ENCODE measurements at places on chromosomes 5 and 9.

DNA sequence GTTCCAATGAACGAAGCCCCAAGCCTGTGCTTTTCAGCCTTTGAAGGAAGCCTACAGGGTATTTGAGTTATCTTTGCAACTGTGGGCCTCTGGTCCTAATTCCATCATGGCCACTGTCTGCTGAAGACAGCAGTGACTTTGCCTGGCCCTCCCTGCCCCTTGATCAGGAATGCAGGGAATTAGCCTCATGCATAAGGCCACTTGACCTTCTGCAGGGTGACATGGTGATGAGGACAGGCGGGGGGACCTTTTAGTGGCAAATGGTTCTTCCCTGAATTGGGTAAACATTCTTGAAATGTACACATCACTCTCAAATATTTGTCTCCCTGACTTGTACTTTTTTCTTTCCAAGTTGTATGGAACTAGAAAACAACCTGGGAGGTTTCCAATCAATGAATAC is 25.2 kb upstream of the XPA start:
- DNase-seq = no peak

DNA sequence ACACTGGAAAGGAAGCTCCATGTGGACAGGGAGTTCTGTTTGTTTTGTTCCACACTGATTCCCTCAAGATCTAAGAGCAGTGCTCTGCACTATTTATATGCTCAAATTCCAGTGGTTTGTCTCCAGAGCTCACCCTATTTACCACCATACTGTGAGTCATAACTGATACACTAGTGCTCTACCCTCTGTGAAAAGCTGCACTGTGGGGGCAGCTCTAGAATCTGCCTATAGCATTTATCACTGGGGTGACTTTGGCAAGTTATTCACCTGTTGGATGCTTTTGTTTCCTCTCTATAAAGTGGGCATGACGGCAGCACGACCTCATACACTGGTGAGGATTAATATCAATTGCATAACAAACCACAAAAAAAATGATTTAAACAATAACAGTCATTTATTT is 307.8 kb downstream of the NR2F1-AS1 start:
- DNase-seq = no peak

- DNase-seq = no peak
These were observed 259.8 kb downstream of the ZSWIM6 start for GRCh38 chr5:61591859-61592258.

GRCh38 chr9:69036799-69037198 is 1.2 kb downstream of the FXN start:
- no peak for DNase-seq

DNA sequence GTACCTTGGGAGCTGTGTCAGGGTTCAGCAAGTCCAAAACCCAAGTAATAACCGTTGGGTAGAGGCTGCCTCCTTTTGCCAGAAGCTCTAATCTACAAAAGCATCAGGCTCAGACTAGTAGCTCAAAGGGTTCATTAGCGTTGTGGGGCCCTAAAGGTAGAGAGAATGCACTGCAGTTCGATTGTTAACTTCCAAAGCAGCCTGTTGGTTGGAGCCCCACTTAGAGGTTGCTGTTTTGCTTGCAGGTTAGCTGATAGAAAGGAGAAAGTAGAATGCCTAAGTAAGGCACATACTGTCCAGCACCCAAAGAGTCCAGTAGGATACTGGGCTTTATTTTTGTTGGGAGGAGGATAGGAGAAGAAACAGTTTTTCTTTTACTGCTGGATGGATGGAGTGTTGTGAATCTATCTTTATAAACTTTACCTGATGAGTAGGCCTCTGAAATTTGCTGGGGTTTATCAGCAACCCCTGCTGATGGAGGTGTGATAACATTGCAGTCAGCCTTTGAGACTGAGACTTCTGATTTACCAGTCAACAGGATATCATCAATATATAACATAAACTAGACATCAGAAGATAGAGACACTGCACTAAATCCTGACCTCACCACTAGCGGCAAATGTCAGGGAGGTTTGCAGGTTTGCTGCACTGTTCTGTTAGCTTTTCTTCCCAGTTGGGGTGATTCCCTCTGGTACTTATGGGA is 34.8 kb downstream of the ZNF131 start:
- no peak for DNase-seq

DNA sequence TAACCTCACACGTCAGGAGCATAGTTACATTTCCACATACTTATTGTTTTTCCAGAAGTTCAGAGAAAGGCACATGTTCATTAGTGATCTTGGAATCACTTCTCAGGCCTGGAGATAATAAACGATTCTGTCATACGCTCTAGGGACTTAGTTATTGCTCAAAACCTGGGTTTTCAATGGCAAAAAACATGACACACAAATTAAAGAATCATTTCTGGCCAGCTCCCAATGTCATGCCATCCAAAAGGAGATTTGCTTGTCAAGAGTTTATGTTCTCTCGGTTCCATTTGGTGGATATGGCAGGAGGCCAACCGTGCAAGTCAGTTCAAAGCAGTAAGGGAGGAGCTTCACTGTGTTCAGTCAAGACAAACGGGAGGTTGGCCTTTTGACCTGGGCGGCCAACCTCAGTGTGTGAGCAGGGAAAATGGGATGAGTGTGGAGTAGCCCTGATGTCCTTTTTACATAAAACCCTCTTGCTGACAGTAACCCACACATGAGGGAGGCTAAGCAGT is 123.4 kb downstream of the NXNL2 start:
- DNase-seq = no peak

DNA sequence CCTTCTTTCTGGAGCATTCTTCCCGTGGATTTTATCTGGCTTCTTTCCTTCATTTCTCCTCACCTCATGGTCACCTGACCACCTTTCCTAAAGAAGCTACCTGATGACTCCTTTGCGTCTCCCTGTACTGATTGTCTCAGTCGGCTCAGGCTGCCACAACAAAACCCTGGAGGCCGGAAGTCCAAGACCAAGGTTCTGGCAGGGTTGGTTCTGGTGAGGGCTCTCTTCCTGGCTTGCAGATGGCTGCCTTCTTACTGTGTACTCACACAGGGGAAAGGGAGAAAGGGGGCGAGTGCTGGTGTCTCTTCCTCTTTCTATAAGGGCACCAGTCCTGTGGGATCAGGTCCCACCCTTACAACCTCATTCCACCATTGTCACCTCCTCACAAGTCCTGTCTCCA is 140.0 kb downstream of the SYK start:
- no peak for DNase-seq

- no peak for DNase-seq
These were observed 8.2 kb downstream of the HEXB start for GRCh38 chr5:74693191-74693590.

DNA sequence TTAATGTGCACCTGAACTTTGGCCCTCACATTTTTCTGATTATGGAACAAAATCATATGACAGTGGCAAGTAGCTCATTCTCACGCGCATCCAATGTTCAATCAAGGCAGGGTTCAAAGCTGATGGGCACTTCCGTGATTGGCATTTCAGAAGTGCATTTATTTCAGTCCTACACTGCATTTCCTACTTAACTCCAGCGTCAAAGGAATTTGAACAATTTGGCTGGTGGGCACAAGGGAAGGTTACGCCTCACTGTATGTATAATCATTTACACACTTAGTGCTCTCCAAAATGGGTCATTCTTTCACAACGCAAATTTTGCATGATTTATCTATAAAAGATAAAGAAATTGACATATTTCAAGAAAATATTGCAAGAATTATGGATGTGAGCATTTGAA is 167.9 kb upstream of the VLDLR start:
- no peak for DNase-seq

DNA sequence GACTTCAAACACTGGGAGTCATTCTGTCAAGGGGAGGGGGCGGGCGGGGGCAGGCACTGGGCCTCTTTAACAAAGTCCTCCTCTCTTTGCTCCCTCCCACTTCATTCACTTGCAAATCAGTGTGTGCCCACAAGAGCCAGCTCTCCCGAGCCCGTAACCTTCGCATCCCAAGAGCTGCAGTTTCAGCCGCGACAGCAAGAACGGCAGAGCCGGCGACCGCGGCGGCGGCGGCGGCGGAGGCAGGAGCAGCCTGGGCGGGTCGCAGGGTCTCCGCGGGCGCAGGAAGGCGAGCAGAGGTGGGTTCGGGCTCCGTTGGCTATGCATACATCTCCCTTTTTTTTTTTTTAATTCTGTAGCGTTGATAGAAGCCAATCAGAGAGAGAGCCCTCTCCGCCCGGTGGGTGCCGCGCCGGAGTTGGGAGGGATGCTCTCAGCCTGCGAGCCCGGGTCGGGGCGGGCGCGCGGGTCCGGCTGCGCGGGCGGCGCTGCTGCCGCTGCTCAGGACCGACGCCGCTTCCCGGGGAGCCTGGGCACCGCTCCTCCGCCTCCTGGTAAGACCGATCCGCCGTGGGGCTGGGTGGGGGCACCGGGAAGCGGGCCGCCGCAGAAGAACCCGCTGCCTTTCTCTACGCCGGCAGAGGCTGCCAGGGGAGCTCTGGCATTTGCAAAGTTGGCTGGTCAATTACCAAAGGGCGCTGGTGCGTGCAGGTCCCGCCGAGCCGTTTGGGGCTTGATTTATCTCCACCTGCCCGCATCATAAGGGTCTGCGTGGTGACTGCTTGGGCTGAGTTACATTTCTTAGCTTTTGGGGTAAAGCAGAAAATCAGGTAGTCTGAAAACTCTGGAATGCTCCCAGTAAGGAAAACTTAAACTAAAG is at the start of gene CDH6:
TSS of gene CDH6 (plus strand) at position 96 of the 877 bp plus-strand sequence. CDS start 73,788 bp downstream, outside the sequence.
- DNase-seq = peak; percentile 10

All from NCI-H1417 treated with DMSO at 0.1 percent for 48 hours (cell line).